Bone marrow (tissue), 2 donors: ENCODE measurements at places on chromosomes 5 and 9.

DNA sequence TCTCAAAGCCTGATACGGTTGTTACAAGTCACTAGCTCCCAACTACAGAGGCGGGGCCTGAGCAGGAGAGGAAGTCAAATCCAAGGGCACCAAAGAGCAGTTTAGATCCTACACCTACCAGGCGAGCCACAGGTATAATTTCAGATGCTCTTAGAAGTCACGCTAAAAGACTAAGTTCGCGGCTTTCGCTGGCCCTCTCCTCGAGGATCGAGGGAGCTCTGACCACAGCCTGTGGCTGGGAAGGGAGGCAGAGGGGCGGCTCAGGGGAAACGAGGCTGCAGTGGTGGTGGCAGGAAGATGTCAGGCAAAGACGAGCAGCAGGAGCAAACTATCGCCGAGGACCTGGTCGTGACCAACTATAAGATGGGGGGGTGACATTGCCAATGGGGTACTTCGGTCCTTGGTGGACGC, 48.6 kb downstream of the SEMA4D start:
- DNase-seq, result no peak

DNA sequence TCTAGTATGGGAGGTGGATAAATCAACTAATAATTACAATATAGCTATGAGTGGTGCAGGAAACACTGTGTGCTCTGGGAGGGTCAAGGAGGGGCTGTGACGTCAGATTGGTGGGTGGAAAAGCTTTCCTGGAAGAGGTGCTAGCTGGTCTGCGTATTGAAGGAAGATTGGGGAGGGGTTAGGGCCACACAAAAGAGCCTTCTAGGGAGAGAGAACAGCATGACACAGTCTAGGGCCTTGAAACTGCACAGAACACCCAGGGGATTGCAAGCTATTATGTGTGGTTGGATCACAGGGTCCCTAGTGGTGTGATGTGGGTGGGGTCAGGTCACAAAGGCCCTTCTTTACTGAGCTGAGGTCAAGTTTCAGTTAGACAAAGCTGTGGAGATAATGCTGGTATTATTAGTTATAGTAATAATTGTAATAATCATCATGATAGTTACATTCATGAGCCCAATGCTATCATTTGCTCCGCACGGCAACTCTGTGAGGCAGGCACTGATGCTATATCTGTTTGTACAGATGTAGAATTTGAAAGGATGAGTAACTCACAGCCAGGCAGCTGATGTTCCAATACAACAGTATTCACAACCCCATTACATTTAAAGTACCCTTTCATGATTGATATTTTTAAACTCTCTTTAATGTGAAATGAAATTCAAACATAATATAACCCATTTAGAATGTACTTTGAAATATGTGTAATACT, 197.4 kb upstream of the IL12B start:
- DNase-seq, result no peak

- no peak for DNase-seq
These were observed 375.7 kb downstream of the ACTL7B start for GRCh38 chr9:108479989-108480652.

GRCh38 chr5:96149546-96149945, 187.9 kb upstream of the ELL2 start:
- no peak for DNase-seq

GRCh38 chr9:6714176-6714575, 43.6 kb upstream of the KDM4C start:
- DNase-seq, result no peak

DNA sequence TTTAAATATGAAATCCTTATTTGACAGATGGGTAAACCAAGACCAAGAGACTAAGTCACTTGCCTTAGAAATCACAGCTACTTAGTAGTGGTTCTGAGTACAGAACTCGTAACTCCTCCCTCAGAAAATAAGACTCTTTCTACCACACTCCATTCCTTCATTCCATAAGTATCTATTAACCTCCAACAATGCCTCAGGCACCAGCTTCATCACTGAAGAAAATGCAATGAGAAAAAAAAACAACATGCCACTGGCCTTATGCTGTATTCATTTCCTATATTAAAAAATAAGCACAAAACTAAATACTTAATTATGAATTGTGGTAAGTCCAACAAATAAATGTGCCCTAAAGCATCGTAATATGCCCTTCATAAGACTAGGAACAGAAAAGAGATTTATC, 13.5 kb upstream of the FREM1 start:
- DNase-seq, result no peak

GRCh38 chr5:139795074-139796001, at the start of gene PSD2:
TSS of gene PSD2 (plus strand) at chr5:139795808. CDS start at chr5:139809441, 13,633 bp downstream.
- no peak for DNase-seq

DNA sequence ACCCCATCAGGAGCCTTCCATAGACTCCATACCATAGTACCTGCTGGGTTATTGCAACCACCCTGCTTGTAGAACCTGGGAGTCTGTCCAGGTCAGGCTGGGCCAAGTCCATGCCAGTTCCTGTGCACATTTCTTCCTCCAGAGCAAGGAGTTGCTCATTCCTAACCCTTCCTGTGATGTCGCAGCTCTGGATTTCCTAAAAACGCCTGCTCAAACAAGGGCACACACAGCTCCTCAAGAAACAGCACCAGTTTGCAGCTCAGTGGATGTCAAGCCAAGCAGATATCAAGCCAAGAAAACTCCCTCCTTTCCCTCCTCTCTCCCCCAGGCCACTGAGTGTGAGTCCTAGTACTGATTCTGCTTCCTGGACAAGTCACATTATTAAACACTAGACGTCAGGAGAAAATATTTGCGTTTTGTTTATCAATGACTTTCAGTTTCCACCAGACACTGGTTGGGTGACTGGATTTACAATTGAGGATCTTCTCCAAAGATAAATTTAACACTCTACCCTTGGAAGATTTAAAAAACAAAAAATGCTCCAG, 59.6 kb downstream of the SLC1A1 start:
- DNase-seq, result no peak

DNA sequence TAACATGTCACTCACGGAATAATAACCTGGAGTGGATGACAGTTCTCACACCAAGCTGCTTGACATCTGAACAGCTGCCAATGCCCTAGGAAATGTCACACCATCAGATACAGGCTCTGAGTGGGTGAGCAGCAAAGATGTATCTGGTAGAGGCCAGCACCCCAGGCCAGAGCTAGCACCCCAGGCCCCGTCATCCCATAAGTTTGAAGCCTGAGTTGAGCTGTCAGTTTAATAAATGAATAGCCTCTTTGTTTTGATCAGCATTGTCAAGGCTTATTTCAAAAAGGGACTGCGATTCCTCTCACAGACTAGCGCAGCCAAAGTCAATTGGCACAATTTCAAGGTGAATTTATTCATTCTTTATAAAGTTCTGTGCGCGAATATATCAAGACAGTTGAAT, 1327.1 kb downstream of the MAT2B start:
- DNase-seq, result no peak

GRCh38 chr9:75939536-75940111, 49.2 kb downstream of the PCSK5 start:
- no peak for DNase-seq

GRCh38 chr9:136621734-136622093, 41.0 kb upstream of the EGFL7 start:
- DNase-seq, result no peak

GRCh38 chr9:82621447-82621846, 441.5 kb downstream of the RASEF start:
- no peak for DNase-seq

DNA sequence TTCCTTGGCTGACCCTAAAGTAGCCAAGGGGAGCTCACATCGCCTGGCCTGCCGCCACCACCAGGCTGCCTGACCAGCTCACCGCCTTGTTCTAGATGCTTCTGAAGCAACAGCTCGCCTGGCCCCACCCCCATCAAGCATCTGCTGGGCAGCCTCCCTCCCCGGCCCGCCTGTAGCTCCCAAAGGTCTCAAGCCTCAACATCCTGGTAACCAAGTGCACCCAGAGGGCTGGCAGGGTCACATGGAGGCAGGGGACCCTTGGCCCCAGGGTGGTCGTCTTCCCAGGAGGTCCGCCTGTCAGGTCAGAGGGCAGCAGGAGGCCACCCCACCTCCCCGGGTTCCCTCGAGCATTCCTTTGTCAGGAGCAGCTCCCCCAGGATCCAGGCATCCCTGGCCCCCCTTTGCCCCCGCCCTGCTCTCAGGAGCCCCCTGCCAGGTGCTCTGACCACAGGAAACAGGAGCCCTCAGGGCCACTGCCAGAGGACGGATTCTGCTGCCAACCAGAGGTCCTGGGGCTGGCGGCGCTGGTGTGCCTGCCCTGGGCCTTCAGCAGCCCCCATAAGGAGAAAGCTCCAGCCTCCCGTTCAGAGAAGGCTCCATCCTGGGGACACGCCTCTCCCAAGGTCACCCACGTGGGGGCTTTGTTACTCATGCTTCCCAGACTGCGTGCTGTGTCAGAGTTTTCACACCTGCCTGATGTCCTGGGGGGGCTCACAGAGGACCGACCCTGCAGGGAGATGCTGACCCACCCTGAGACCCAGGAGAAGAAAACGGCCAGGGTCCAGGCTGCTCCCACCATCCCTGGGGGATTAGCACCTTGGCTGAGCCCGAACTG, 3.5 kb upstream of the LRRC14B start:
- no peak for DNase-seq

DNA sequence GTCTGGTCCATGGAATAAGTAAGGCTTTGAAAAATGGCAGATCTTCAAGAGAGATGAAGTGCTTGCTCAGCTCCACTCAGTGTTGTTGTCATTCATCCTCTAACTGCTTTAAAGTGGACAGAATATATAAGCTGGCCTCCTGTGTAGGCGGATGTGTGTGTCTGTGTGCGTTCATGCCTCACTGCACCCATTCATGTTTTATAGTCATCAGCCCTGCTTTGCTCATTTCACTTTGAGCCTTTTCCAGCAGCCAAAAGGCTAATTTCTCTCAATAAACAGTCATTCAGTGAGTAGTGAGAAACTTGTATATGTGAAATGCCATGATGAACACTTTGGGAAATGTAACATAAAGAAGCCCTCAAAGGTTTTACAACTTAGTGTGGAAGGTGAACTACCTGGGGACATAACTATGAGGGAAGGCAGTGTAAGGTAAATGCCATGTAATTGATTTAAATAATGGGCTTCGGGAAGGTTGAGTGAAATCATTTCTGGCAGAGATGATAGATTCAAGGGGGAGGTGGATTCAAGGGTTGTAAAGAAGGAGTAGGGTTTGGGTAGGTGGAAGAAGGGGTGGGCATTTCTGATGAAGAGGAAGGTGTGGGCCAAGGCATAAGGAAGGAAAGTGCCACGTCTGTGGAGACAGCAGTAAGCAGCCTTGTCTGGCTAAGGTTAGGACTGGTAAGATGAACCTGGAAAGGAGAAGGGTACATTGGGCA, 15.7 kb downstream of the TTC23L start:
- no peak for DNase-seq
